NCI-H69 (cell line): ENCODE measurements at places on chromosomes 16 and 17.
A peak's percentile ranks its signal among the peaks of the same experiment; 100 is the strongest.

- no peak for DNase-seq
Measured at GRCh38 chr16:1810106-1810505, 16.5 kb downstream of the HAGH start.

DNA sequence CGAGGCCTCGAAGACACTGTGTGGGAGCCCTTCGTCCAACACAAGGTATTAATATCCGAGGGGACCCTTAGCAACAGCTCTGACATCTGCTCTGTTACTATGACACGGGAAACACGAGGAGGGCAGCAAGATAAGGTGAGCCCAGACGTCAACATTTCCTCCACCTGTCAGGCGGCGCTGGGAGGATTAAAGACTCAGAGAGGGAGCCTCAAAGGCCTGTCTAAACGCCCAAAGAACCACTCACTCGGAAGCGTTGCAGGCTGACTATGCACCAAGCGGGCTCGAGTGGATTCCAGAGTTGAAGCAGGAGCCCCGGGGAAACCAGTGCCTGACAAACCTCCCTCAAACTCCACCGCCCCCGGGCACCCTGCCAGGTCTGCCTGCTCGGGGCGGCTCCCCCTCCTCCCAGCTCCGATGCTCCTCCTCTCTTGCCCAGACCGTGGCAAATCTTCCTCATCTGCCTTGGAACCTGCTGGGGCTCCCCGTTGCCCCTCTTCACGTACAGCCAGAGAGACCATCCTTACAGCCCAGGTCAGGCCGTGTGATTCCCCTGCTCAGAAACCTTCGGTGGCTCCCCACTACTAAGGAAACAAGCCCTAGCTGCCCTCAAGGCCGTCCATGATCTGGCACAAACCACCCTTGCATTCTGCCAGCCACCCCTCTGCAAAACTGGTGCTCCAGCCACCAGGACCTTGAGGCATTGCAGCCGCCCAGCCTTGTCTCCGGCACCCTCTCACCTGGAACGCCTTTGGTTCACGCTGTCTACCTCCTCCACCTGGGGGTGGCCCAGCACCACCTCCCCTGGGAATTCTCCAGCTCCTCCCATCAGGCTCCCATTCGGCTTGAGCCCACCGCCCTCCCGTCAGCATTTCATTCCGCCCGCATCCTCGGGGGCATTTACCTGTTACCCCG is 16.2 kb downstream of the RPH3AL start:
- DNase-seq, result peak; percentile 8

GRCh38 chr17:17027442-17028058 is 14.7 kb upstream of the MPRIP start:
- DNase-seq, result no peak

- DNase-seq, result no peak
Measured at GRCh38 chr17:5869041-5869745, 201.0 kb upstream of the WSCD1 start.
